HTR-8/SVneo (cell line): ENCODE measurements at places on chromosomes 6 and 20.

- DNase-seq = no peak
Observed at GRCh38 chr20:30949761-30950160, 307.7 kb upstream of the DEFB115 start.

DNA sequence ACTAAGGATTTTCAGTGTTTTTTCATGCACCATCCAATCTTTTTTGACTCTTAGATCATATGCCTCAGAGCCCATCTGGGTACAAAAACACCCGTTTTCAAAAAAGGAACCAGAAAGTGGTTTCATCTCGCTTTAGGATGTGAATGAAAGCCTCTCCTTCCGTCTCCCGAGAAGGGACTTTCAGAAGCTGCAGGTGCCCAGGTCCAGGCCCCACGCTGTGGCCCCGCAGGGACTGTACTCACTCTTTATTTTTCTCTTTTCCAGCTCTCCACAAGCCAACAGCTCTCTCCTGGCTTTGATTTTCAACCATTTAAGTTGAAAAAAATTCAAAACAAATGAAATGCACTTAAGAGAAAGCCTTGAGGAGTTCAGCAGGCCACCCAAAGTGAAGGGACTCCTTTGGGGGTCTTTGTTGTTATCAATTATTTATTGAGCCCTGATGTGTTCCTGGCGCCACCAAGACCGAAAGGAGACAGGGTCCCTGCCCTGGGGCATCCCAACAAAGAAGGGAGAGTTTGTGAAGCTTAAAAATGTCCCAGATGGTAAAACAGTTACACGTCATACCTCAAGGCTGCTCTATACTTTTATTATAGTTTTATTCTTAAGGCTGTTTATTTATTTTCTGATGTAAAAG, 467.3 kb downstream of the PREX1 start:
- no peak for DNase-seq

- DNase-seq = no peak
Observed at GRCh38 chr6:79589701-79590100, 41.4 kb upstream of the SH3BGRL2 start.

DNA sequence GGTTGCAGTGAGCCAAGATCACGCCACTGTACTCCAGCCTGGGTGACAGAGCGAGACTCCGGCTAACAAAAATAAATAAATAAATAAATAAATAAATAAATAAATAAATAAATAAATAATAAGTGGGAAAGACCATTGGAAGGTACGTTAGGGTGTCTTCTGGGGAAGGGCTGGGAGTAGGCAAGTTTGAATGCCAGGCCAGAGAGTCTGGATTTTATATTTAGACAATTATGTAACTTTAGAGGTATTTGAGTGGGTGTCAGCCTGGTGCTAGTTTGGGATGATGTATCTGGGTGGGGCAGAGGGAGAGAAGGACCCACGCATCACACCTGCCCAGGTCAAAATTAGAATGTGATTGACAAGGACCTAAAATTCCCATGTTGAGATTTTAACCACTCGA, 108.5 kb upstream of the PRND start:
- no peak for DNase-seq

GRCh38 chr6:137731960-137732616, 135.0 kb upstream of the TNFAIP3 start:
- DNase-seq = peak; percentile 42

DNA sequence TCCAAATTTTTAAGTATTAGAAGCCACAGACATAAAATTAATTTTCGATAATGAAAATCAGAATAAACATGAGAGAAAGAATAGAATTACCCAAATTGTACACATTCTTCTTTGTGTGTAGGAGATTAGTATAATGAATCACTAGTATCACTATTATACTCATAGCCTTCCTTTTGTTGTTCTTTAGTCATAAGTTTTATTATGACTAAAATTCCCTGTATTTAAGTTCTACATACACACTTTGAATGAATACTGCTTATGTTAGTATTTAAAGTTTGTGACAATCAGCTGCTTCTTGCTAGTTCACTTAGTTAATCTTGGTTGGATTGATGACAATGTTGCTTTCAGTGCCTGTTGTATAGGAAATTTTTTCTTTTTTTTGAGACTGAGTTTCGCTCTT, 72.7 kb downstream of the CCDC170 start:
- DNase-seq = no peak
